CD4-positive, alpha-beta memory T cell (primary cell): ENCODE measurements at places on chromosomes 1 and 21. TPM values are rescaled to one million over a fixed set of nuclear protein-coding genes. Genes with fewer than 3 reads are reported as not detected.
A peak's percentile ranks its signal among the peaks of the same experiment; 100 is the strongest.

GRCh38 chr1:157087030-157087429 lies 12.6 kb downstream of the ETV3L start:
- peaks cover 5% of the 10 kb centered on the region for H3K4me1 ChIP-seq
- H3K36me3 ChIP-seq = no peaks in the 10 kb centered on the region
- no peak overlapping the region for H3K4me3 ChIP-seq
- no peak for DNase-seq
- H3K27ac ChIP-seq = no peak overlapping the region

- H3K4me3 ChIP-seq = no peak overlapping the region
- no peak for DNase-seq
- no peaks in the 10 kb centered on the region for H3K36me3 ChIP-seq
- H3K27me3 ChIP-seq = no peaks in the 10 kb centered on the region
Measured at GRCh38 chr1:211648336-211648735, 27.1 kb downstream of the NEK2 start.

TDRD5 gene
- not detected for total RNA-seq

DNA sequence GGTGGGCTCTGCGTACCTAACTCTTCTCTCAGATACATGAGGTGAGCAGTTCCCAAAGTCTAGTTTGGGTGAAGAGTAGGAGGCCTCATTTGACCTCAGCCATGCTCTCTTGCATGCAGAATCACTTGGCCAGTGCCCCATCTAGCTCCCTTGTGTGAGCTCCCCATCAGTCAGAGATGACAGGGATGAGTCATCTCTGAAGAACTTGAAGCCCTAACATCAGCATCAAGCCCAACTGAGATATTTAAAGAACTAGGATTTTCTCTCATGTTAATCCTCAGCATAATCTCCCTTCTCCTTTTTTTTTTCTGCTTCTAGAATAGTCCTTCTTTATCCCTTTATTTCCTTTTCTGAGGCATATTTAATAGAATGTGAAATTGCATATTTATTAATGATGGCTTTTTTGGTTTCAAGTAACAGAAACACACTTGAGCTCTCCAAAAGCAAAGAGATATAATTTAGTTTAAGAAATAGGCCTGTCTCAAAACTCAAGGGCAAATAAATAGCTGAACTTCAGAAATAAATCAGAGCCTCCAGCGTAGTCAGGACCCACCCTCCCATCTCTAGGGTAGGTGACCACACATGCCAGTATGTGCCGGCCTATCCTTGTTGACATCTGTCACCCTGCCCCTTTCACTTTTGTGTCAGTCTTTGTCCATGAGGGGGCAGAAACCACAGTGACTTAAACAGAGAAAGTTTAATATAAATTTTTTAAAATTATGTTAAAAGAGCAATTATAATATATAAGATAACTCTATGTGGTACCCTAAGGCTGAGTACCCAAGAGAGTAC lies 112.3 kb downstream of the TSEN15 start:
- no peaks in the 10 kb centered on the region for H3K36me3 ChIP-seq
- no peak overlapping the region for H3K4me3 ChIP-seq
- no peaks in the 10 kb centered on the region for H3K27me3 ChIP-seq

- peaks cover 21% of the 10 kb centered on the region for H3K4me1 ChIP-seq
- H3K27me3 ChIP-seq = no peaks in the 10 kb centered on the region
- peak; percentile 15 for DNase-seq
- H3K27ac ChIP-seq = peak overlapping the region; percentile 97
Measured at GRCh38 chr1:114715952-114716303, 643 bp downstream of the NRAS start.

DNA sequence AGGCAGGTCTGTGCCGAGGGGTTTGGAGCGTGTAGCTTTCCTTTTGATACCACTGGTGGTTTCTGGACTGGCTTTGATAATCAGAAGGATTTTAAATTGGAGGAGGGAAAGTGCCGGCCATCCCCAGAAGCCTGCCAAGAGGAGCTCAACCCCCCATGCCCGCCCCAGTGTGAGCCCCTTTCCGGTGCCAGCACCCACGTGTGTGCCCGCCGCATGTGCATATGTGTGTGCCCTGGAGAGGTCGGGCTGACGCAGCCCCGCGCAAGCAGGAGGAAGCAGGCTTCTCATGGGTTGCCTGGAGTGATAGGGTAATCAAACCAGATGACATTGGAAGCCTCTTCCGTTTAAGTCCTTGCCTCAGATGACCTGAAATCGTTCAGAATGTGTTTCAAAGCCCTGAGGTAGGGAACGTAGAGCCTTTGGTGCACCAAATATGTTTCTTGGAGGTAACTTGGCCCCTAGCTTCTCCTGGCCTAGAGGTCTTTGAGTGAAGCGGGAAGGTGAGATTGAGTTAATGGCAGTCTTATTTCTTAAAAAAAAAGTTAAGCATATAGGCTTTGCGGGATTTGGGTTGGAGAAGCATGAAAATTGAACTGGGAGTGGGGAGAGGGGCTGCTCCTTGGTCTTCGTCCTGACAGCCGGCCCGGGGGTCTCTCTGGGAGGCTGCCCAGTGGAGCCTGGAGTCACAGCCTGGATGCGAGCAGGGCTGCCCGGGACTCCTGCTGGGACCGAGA lies 34.1 kb upstream of the ARHGEF16 start:
- H3K4me3 ChIP-seq = no peak overlapping the region
- H3K27ac ChIP-seq = no peak overlapping the region
- H3K4me1 ChIP-seq = no peaks in the 10 kb centered on the region
- H3K27me3 ChIP-seq = no peaks in the 10 kb centered on the region
- no peak for DNase-seq

DNA sequence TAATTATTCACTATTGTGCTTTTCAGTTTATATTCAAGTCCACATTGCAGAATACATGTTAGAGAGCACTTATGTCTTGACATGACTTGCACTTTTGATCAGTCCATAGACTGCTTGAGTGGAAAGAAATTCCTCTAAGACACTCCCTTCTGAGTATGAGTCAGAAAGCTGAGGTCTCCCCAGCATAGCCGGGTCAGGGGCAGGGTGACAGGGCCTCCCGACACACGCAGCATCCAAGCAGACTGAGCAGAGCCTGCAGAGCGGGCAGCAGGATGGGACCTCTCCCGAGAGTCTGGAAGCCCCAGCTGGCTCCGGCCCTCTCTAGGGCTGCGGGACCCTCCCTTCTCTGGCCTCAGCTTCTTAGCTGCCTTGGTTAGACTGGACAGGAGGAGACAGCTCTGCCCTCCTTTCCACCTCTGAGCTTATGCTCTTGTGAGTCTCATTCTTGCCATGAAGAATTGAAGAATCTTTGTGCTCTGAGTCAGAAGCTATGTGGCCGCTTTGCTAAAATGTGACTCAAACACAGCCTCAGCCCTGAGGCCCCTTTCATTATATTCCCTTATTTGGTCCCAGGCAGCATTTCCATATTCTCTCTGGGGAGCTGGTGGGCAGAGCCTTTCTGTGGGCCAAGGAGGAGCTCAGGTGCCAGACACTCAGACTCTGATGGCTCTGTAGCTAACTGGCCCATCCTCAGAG lies 11.2 kb upstream of the CAPN2 start:
- H3K27ac ChIP-seq = no peak overlapping the region
- H3K4me3 ChIP-seq = no peak overlapping the region
- peaks cover 7% of the 10 kb centered on the region for H3K4me1 ChIP-seq
- no peaks in the 10 kb centered on the region for H3K36me3 ChIP-seq
- no peak for DNase-seq

BNIPL gene
- total RNA-seq = 8.3 TPM

DNA sequence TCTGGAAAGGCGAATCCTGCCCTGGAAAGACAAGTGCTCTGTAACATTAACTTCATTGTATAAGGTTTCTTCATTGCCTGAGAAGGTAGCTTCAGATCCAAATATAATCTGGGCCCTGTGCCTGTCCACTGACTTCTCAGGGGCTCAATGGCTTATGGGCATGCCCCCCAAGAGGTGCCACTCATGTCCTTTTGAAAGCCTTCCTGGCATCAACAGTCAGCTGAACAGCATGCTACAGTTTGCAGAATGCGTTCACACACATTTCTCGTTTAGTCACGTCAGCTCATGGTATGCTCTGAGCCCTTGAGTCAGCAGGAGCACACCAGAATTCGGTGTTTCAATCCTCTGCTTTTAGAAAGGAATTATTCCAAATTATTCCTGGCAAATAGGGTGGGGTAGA lies 23.8 kb downstream of the TMCC2 start:
- no peak for DNase-seq
- H3K4me1 ChIP-seq = no peaks in the 10 kb centered on the region
- no peak overlapping the region for H3K27ac ChIP-seq
